ENCODE measurements at places on chromosomes 6 and 20.

GRCh38 chr6:10550764-10551163 is 29.6 kb downstream of the GCNT2 start:
- DNase-seq: no peak

DNA sequence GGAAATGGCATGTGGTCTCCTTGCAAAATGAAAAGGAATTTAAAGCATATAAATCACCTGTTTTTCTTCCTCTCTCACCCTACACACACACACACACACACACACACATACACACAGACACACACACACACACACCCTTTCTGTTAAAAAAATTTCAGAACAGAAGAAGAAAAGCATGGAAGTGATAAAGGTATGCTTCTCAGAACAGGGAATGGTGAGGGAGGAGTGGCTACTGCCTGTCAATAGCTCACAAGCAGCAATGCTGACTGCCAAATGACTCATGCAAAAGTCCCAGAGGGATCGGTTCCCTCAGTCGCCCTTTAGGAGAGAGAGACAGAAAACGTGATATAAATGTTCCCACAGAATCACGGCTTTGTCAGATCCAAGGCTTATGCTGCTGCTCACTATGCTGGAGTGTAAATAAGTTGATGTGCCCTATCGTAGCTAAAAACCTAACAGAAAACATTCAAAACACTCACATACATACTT is 102.6 kb downstream of the IBTK start:
- DNase-seq: no peak

DNA sequence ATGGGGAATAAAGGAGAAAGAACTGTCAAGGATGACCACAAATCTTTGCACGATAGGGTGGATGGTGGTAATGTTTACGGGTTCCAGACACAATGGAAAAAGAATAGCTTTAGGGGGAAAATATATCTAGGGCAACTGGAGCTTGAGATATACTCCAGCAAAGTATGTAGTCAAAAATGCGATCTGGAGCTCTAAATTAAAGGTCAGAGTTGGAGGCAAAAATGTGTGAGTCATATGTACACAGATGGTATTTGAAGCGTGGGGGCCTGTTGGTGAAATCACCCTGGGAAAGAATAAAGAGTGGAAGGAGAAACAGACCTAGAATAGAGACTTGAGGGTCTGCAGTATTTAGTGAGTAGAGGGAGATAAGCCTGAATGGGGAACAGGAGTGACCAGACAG is 633.9 kb upstream of the CHD6 start:
- no peak for DNase-seq

DNA sequence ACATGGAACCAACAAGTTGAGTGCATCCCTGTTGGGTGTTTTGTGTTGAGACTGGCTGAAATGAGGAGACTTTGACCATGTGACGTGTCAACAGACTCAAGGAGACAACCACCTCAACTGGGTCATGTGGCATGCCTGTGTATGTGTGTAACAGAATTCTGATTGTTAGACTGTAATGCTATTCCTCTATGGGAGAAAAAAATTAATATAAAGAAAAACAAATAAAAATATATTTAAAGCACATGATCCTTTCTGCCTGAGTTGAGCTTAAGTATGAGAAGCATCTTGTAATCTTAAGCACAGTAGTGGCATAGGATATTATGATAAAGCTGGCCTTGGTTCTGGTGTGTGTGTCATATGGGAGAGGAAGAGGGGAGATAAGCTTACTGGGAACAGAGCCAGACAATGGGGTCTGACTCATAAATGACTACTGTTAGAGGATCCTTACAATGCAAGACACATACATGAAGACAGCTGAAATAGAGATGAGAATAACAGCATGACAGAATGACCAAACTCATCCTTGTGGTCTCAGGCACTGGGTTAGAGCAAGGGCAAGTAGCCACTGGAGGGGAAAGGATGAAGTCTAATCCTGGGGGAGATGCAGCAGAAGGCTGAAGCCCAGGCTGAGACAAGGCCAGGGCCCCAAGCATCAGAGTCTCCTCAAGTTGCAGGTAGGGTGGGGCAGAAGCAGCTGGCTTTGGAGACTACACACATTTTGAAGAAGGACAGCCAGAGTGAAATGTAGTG is 9.2 kb downstream of the TP53INP2 start:
- DNase-seq: no peak

- no peak for DNase-seq
These were observed 96.7 kb upstream of the SLC22A16 start for GRCh38 chr6:110573136-110573535.

- no peak for DNase-seq
These were observed 984 bp downstream of the TNFRSF21 start for GRCh38 chr6:47308552-47309290.

- DNase-seq: no peak
These were observed 150.4 kb downstream of the INSM1 start for GRCh38 chr20:20518263-20518662.

DNA sequence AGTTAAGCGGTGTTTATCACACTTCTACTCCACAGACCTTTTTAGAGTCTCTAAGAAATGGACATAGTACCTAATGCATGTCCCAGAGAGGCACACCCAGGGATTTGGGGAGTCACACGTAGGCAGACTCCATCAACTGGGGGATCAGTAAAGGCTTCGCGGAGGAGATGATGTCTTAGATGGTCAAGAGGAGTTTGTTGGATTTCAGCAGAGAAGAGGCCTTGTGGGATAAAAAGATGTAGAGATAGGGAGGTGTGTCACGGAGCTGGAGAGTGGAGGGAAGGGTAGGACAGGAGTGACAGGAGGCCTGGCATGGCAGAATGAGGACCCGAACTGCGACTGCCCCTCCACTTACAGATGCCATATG is 9.1 kb downstream of the DYNLRB1 start:
- no peak for DNase-seq

- DNase-seq: no peak
These were observed 715 bp downstream of the SOX12 start for GRCh38 chr20:325889-326644.

DNA sequence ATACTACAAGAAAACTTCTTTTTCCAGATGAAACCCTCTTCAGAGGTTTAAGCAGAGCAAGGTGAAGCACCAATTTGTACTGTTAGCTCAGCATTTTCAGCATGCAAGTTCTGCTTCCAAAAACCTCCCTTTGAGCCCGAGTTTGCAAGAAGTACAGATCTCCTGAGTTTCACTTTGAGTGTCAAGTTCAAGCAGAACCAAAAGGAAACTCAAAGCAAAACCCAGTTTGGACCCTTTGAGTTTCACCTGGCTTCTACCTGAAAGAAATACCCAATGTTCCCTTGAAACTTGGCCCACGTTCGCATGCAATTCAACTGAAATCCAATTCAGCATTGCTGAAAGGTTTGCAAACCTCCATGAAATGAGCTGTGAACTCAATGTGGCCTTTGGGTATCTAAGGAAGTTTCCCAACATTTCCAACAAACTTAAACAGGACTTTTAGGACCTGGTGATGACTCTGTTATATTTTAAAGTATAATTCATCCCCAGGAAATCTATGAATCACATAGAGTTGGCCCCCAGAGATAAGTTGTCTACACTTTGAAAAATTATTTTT is 62.9 kb upstream of the HBS1L start:
- no peak for DNase-seq

DNA sequence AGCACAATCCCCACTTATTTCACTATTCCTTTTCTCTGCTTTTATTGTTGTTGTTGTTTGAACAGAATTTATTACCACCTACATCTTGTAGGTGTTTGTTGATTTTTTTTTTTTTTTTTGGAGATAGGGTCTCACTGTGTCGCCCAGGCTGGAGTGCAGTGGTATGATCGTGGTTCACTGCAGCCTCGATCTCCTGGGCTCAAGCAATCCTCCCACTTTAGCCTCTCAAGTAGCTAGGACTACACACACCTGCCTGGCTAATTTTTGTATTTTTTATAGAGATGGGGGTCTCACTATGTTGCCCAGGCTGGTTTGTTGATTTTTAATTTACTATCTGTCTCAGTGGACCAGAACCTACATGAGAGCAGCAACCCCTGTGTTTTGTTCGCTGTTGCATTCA is 3.6 kb downstream of the ZSCAN12 start:
- no peak for DNase-seq

GRCh38 chr6:132530293-132530974 is 7.6 kb upstream of the TAAR9 start:
- DNase-seq: no peak

DNA sequence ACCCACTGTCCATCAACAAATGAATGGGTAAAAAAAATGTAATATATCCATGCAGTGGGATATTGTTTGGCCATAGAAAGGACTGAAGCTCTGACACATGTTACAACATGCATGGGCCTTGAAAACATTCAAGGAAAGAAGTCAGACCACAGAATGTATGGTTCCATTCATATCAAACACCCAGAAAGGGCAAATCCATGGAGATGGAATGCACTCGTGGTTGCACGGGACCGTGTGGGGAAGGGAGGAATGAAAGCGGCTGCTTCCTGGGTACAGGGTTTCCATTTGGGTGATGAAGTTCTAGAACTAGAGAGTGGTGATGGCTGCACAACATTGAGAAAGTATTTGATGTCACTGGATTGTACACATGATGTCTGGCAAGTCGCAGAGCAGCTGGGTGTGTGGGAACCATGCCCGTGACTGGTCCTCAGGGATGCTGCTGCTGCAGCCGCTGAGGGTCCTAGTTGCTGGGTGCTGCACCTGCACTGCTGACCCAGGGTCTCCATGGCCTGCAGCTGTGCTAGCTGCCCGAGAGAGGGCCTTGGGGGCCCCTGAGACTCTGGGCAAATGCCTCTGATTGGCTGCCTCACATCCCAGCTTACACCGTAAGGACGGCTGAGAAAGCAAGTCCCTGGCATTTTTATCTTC is 220.3 kb downstream of the NRN1 start:
- no peak for DNase-seq

GRCh38 chr20:8216375-8217200 is 84.5 kb downstream of the PLCB1 start:
- DNase-seq: no peak

DNA sequence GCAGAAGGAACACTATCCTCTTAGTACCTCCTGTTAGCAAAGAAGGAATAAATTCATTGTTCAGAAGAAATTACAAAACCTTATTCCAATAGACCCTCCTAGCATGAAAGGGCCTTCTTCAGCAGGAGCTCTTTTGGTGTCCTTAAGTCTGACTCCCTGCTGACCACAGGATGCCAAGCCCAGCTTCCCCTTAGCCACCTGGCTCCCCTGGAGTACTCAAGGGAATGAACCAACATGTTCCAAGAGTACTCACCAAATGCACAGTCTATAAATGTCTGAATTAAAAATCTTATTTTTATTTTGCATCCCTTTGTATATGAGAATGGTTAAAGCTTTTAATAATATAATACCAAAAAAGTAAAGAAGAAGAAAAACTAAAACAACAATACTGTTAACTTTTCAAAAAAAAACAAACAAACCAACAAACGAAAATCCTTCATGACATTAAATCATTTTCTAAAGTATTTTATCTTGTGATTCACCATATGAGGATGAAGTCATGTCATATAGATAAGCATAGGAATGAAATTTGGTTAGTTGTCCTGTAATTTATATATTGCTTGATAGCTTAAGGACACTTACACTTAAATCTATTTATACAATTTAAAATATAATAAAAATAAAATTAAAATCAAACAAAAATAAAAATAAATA is 1355.1 kb downstream of the HACE1 start:
- no peak for DNase-seq
